ENCODE measurements at places on chromosomes 1 and 21. TPM values are rescaled to one million over a fixed set of nuclear protein-coding genes. Genes with fewer than 3 reads are reported as not detected.

HFM1 gene
- total RNA-seq = not detected

CELA3A gene
- not detected for total RNA-seq

KRTAP10-10 gene
- not detected for total RNA-seq

SDF4 gene
- 97.8 TPM for total RNA-seq

TMEM125 gene
- not detected for total RNA-seq

SYDE2 gene
- 2.3 TPM for total RNA-seq

ITPKB gene
- 67.9 TPM for total RNA-seq

SCAF4 gene
- total RNA-seq = 55.1 TPM

CD34 gene
- total RNA-seq = 0.08 TPM

GCSAML gene
- not detected for total RNA-seq

EIF4G3 gene
- 33.4 TPM for total RNA-seq

C1orf94 gene
- not detected for total RNA-seq

FYB2 gene
- total RNA-seq = not detected

SH2D1B gene
- not detected for total RNA-seq

LRRC8D gene
- total RNA-seq = 29.2 TPM

BPNT1 gene
- total RNA-seq = 21.5 TPM

MPL gene
- total RNA-seq = not detected

TMCC2 gene
- 1.1 TPM for total RNA-seq

KRTAP13-2 gene
- total RNA-seq = not detected

BRWD1 gene
- 41.4 TPM for total RNA-seq

RIMKLA gene
- total RNA-seq = 1.4 TPM

KCNQ4 gene
- total RNA-seq = 0.53 TPM

ACAP3 gene
- total RNA-seq = 79.3 TPM

CCDC17 gene
- 4.1 TPM for total RNA-seq

EPHA10 gene
- 0.10 TPM for total RNA-seq

HCRTR1 gene
- total RNA-seq = not detected

SHE gene
- not detected for total RNA-seq

AKNAD1 gene
- not detected for total RNA-seq
